BJ (cell line): ENCODE measurements at places on chromosomes 5 and 9.

DNA sequence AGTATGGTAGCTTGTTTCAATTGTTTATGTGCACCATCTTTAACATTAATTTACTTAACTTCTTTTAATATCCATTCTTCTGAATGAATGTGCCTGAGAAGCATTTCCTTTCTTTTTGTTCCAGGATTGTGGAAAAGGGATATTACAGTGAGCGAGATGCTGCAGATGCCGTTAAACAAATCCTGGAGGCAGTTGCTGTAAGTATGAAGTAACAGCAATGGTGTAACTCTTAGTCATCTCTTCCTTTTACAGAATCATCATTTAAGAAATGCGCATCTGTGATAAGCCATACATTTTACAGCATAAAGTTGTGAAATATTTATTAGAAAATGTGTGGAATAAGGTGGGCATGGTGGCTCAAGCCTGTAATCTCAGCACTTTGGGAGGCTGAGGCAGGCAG lies 117.7 kb downstream of the STARD4 start:
- peak; percentile 9 for DNase-seq

- DNase-seq: no peak
Measured at GRCh38 chr9:105842023-105842644, 147.8 kb downstream of the TMEM38B start.

DNA sequence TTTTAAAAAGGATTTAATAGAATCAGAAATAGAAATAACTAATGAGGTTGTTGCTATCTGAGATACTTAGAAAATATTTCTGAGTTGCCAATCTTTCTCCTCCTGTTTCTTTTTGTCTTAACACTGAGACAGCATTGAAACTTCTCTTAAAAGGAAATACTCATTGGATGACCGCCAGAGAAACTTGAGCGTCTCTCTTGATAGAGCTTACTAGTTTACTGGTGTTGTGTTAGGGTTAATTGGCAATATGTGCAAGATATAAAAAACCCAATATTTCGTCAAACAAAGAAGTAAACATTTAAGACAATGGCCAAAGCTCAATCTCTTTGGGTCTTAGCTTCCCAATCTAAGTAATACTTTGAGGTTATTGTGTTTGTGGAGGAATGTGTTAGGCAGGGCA lies 176.4 kb upstream of the CHD1 start:
- no peak for DNase-seq

DNA sequence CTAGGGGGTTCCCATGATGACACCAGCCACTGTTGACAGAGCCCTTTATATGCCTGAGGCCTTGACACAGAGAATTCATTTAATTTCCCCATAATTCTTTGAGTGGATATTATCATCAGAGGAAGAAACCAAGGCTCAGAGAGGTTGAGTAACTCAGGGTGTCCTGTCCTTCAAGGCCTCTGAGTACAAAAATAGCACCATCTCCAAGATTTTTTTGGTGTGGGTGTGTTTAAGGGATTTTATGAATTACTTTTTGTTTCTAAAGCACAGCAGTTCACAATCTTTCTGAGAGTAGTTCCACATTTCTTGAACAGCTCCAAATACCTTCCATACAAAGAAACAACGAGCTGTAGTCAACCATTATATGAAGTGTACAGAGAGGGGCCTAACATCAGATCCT lies 6.2 kb upstream of the GSN start:
- DNase-seq: no peak

DNA sequence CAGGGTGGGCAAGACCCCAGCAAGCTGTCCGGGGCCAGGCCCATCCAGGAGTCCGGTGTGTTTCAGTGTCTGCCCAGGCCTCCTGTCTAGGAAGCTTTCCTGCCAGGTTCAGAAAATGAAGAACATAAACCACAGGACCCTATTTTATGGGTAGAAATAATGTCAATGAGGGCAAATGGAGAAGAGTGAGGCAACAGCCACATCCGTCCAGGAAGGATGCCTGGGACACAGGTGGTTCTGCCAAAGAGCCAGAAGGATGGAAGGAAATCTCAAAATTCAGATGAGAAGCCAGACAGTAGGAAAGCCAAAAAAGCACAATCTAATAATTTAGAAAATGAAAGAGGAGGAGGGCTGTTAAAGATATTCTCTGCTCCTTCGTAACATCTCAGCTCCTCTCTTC lies 262.3 kb downstream of the AUH start:
- no peak for DNase-seq

DNA sequence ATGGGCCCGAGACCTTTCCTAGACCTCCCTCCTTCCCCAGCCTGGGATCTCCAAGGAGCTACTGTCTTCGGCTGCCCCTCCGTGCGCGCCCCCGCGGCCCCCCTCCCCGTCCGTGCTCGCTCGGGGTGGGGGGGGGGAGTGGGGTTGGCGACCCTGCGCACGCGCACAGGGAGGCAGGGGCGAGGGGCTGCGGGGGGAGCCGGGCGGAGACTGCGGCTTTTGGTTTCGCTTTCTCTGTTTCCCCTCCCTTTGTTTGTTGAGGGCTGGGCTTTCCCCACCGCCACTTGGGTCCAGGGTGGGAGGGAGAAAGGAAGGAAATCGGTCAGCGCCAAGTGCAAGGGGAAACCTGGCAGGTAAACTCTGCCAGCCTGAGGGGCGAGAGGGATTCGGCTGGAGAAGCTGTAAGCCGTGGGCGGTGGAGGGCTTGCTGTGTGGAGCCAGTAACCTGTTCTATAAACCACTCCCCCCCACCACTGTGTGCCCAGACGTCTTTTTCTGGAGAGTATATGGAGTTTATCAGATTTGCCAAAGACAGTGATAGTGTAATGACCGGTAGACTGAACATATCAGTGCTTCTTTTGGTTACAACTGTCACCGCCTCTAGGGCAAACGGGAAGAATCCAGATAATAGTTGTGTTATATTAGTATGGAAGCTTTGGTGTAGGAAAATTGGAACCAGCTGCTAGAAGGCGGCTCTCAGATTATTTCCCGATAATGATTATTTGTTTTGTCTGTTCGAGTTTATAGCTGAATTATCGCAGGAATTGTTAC lies 684 bp downstream of the DNAJA1 start:
- DNase-seq: no peak

DNA sequence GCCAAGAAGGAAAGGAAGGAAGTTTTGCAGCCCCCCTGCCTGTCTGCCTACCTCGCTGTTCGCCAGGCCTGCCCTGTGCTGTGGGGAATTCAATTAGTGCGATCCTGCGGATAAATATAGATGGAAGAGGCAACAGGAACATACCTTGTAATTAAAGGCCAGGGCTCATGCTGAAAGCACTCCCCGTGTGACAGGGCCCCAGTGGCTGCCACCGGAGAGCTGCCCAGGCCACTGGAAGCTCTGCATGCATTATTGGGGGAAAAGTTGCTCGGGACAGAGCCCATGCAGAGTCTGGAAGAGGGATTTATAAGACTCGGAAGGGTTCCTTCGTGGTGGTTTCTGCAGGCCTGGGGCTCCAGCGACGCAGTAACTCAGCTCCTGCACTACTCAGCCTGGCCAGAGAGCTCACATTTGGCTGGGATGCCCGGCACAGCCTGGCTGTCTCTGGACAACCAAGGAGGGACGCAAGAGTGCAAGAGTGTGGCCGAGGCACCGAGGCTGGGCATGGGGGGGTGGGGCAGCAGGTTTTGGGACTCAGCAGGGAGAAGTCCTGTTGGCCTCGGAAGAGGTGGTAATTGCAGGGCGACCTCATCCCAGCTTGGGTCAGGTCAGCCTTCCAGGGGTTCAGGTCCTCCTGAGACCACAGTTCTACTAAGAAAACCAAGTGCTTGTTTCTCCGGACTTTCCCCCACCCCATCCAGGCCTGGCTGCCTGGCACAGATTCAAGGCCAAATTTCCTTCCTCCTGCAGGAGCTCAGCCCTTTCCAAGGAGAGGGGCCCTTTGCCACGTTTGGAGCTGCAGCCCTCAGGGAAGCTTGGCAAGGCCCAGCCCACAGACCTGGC lies 68.1 kb upstream of the GGTA1 start:
- no peak for DNase-seq

DNA sequence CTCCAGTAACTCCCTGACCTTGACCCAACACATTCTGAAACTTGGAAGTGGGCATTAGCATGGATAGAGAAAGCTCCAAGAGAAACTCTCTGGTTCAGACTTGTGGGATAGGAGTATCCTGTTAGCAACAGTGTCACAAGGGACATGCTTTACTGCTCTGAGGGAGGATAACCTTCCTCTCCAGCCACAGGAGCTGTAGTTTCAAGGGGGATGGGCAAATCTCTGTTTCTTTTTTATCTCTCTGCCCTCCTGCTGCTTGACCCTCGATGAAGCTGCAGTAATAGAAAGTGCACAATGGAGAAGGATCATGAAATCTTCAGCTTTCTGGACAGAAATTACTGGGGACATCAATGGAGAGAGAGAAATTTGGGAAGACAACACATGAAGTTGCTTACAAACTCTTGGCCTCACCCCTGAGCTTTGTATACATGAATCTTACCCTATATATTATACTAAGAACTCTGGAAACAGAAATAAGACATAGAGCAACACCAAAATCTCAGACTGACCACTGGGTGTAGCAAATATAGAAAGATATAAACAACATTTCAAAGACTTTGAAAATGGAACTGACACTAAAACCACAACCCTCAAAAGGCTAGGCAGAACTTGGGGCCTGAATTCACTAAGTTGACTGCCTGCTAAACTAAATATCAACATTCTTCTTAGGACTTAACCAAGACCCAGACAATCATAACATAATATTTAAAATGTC lies 471.0 kb upstream of the MEF2C start:
- no peak for DNase-seq

DNA sequence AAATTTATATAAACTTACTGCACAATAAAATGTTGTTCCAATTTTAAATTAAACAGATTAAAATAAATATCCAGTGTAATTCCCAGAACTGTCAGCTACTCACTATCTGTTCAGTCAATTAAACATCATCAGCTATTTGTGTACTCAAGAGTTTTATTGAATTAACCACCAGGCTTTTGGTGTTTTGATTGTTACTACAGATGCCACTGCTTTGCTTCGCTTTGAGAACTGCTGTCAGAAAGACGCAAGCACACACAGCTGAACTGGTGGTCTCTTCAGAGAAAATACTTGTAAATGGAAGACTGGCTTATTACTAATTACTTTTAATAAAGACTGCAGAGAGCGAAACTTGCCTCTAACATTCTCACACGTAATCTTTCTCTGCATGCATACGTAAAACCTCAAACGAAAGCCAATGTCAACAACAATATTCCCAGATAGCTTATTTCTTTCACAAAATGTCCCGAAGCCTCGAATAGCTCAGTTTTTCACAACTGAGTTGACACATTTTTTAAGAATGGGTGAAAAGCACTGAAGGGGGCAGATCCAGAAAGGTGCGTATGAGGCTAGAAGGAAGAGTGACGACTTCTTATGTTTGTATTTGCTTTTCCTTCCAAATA lies 259.6 kb upstream of the RPS23 start:
- no peak for DNase-seq

DNA sequence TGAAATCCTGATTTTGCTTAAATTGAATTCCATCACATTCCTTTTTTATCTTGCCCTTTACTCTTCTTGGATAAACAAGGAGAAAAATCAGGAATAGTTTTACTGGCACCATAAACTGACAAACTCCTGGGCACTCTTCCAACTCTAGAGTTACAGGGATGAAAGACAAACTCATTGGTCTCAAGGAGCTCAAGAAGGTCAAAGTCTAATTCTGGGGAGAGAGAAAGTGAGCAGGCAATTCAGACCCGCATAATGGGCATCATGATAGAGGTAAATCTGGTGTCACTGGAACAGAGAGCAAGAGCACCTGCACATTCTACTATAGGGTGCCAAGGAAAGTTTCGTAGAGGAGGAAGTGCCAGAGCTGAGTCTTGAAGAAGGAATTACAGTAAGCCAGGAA lies 64.8 kb downstream of the GRIN3A start:
- no peak for DNase-seq

DNA sequence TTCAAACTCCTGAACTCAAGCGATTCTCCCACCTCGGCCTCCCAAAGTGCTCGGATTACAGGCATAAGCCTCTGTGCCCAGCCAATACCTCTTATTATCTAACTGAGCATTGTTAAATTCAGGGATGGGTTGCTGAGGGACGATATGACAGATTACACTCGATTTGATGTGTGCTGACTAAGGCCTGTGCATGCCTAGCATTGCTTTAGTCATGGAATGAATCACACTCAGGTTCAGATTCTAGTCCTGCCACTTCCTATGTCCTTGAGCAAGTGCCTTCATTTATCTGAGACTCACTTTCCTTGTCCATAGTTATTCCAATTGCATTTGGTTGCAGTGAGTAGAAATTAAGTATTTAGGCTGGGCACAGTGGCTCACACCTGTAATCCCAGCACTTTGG lies 19.5 kb downstream of the THBS4 start:
- no peak for DNase-seq

DNA sequence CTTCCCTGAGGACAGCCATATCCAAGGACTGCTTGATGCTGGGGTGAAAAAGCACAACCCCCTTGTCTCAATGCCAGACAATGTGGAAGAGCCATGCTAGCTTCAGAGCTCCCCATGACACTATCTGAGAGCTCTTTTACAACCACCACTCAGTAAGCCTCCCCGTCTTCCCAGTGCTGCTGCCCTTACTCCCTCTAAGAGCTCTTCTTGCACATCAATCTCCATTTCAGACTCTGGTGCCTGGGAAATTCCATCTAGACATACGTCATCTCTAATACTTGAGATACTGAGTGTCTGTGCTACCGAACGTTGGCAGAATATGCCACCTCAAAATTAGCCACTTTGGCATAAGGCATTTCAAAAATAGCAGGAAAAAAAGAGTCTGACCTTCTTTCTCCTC lies 94.5 kb downstream of the EDIL3 start:
- DNase-seq: no peak

- DNase-seq: no peak
Measured at GRCh38 chr9:90600029-90600428, 42.6 kb downstream of the DIRAS2 start.

GRCh38 chr9:94734054-94734754 lies 7.7 kb downstream of the AOPEP start:
- DNase-seq: no peak
